ENCODE measurements at places on chromosomes 7 and 10.

DNA sequence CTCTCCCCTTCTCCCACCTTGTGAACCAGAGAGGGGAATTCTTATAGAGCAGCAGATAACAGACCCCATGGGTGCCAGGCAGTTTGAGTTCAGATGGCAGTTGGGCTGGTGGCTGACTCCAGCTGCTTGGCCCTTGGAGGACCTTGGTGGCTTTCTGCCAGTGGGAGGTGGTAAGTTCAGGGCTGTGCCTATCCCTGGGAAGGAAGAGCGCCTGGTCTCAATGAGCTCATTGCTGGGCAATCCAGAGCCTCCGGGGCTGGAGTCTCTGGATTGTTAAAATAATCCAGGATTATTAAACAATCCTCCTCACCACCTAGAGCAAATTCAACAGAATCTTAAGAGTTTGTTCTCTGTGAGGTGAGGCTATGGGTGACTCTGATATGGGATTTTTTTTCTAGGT lies 105.2 kb downstream of the FANK1 start:
- DNase-seq: no peak

DNA sequence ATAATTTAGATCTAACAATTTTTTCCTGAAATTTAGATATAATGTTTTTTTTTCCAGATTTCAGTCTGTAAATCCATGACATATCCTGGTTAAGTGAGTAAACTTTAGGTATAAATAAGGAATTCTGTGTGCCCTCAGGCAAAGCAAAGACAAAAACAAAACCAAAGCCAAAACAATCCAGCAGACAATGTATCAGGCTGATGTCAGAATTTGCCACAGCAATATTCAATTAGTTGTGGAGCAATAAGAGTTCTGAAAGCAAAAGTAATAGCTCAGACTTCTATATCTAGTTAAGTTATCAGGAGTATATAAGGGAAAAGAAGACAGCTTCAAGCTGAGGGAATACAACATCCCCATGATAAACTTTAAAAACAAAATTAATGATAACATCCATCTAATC lies 82.0 kb downstream of the MKX start:
- no peak for DNase-seq

GRCh38 chr10:103584216-103585010 lies 90.9 kb downstream of the NEURL1 start:
- DNase-seq: peak; percentile 68

- DNase-seq: no peak
These were observed 134.2 kb upstream of the TEX47 start for GRCh38 chr7:88929719-88930118.

DNA sequence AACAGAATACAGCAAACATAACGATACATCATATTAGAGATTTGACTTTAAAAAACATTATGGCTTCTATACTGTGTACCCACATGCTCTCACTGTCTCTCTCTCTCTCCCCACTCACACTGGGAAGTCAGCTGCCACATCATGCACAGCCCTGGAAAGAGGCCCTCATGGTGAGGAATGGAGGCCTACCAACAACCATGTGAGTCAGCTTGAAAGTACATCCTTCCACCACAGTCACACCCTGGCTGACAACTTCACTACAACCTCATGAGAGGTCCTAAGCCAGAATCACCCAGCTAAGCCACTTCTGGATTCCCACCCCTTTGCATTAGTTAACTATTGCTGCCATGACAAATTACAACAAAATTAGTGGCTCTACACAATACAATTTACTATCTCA lies 23.3 kb upstream of the GPR22 start:
- DNase-seq: no peak

DNA sequence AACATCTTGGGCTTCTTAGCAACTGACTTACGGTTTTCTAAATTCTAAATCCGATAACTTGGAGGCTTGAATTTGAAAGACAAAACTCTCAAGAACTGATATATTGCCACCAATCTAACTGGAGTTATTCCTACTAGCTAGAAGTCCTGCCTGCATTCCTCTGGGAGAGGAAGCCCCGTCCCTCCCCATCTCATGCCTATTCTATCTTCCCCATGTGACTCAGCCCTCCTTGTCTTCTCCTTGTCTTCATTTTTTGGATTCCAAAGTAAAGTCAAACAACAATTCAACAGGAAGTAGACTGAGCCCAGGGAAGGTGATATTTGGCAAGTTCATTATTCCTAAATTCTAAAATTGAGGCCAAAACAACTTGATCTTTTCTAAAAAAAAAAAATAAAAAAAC lies 587.7 kb downstream of the KCNMA1 start:
- DNase-seq: no peak

- DNase-seq: no peak
These were observed 91.3 kb upstream of the PRKG1 start for GRCh38 chr10:50982989-50983388.

GRCh38 chr7:81902536-81902935 lies 132.7 kb upstream of the HGF start:
- no peak for DNase-seq

GRCh38 chr10:123157210-123157609 lies 3.0 kb downstream of the BUB3 start:
- DNase-seq: no peak

DNA sequence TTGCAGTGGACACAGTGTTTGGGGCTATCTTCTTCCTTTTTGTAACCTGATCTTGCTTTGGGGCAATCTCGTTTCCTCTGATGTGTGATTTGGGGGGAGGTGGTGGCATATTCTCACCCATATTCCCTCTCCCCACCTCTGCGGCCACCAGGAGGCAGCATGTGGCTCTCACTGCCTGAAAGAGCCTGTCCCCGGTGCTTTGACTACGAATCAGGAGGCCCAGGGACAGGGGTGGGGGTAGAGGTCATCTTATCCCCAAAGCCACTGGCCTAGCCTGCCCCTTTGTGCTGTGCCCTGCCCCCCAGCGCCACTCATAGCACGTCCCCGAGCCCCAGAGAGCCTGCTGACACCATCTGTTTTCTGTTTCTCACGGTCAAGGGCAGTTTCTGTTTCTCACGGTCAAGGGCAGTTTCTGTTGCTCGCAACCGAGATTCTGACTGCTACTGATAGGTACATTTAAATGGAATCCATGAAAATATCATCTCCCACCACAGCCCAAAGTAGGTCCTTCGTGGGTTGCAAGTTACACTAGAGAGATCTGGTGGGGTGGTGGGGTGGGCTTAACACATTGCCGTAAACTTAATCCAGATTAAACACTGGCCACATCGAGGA lies 28.2 kb downstream of the PHYH start:
- peak; percentile 58 for DNase-seq

DNA sequence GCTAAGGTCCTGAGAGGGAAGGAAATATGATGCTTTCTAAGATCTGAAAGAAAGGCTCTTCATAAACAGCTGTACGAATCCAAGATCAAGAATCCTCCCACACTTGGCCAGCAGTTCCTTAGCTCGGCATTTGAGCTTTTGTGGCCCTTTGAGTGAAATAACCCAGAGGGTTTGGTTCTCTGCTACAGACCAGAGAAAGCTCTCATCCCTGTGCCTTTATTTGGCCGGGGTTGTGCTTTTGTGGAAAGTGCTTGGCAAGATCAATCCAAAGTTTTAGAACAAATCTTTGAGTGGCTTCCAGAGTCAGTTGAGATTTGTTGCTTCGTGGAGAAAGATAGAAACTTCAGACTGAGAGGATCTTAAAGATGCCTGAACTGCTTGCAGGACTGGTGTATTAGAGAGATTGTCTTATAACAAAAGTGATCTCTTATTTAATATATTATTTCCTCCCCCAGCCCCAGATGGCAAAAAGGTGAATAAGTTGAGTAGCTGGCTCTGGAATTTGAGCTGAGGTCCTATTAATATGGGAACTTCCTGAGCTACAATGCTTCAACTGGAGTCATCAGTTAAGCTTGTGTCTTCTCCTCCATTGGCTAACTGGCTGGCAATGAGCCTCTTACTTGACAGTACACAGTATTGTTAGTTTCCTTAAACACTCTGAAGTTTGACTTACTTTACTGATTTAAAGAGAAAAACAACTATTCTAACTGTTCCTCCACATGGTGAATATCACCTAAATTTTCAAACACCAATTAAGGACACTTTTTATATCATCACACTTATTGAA lies 687.3 kb downstream of the MAGI2 start:
- DNase-seq: no peak

GRCh38 chr7:50640779-50641178 lies 75.6 kb upstream of the DDC start:
- DNase-seq: no peak

- no peak for DNase-seq
These were observed 5.2 kb downstream of the ZNF655 start for GRCh38 chr7:99563650-99564049.

- DNase-seq: no peak
These were observed 32.3 kb upstream of the KCNMA1 start for GRCh38 chr10:77669892-77670291.

DNA sequence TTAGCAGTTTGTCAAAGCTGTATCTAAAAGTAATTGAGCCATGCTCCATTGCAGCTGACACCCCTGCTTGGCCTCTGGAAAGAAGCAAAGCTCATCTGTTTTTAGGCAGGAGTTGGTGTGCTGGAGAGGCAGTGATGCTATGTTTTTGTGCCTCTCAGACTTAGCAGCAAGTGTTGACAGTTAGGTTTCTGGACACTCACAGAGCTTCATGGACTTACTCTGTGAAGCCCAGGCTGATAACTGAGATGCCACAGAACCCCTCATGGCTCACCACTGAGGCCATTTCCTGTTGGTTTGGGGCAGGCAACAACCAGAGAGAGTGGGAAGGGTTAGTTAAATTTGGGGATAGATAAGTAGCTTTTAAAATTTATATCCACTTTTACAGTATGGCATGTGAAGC lies 59.8 kb downstream of the BTAF1 start:
- DNase-seq: no peak

DNA sequence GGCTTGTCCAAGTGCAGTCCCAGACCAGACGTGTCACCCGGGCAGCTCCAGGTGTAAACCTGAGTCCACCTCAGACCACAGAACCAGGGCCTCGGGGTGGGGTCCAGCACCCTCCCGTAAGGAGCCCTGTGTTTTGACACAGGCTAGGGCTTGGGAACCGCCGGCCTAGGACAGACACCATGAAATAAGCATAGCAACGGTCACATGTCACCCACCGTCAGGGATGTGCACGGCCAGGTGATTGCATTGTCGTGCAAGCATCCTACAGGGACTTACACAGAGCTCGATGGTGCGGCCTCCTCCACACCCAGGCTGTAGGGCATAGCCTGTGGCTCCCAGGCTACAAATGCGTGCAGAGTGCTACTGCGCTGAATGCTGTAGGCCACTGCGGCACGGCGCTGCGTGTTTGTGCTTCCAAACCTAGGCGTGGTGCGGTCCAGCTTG lies 10.6 kb downstream of the ZFAND2A start:
- DNase-seq: no peak

GRCh38 chr10:79067241-79068202 lies 1.2 kb upstream of the ZMIZ1 start:
- DNase-seq: peak; percentile 85

- no peak for DNase-seq
These were observed 129.8 kb downstream of the SEC23IP start for GRCh38 chr10:120022357-120022756.

DNA sequence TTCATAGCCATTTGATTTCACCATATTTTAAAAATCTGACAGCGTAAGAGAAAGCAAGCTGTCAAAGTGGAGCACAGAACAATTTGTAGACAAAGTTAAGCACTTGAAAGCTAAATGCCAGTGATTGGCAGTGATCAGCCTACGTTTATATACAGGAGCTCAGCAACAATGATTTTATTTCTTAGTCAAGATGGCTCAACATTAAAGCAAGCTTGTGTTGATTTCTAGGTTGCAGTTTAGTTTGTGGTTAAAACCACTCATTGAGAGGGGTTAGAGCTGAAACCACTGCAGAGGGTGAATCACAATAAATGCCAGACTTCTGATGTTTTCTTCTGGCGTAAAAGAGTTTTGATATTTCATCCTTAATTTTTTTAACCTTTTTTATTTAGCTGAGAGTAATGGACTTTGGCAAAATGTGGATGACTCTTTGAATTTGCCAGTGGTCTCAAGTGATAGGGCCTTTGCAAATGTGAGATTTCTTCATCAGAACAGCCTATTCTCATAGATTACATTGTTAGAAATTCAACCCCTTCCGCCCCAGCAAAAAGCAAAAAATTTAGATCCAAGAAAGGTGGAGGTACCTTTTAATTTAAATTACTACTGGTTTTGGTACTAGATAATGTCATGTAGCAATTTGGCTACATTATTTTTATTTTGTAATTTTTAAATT lies 73.8 kb downstream of the SHOC2 start:
- DNase-seq: no peak

DNA sequence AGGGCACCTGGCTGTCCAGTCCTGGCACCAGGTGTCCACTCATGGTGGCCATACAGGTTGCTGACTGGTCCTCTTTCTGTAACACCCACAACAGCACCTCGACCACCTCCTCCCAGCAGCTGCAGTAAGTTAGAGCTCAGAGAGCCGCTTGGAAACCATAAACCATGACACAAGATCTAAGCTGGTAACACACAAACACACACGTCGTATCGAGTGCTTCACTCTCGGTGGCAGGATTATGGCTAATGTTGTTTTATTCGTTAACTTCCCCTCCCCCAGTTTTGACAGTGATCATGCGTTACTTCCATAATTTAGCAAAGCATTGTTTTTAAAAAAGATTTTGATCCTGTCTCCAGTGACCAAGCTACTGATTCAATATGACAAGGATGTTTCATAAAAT lies 59.7 kb downstream of the CAMK2B start:
- no peak for DNase-seq

GRCh38 chr7:42085531-42085930 lies 151.5 kb downstream of the GLI3 start:
- DNase-seq: no peak

GRCh38 chr7:3134745-3135144 lies 91.1 kb upstream of the CARD11 start:
- DNase-seq: no peak

GRCh38 chr10:78474743-78475142 lies 441.1 kb downstream of the RPS24 start:
- no peak for DNase-seq

DNA sequence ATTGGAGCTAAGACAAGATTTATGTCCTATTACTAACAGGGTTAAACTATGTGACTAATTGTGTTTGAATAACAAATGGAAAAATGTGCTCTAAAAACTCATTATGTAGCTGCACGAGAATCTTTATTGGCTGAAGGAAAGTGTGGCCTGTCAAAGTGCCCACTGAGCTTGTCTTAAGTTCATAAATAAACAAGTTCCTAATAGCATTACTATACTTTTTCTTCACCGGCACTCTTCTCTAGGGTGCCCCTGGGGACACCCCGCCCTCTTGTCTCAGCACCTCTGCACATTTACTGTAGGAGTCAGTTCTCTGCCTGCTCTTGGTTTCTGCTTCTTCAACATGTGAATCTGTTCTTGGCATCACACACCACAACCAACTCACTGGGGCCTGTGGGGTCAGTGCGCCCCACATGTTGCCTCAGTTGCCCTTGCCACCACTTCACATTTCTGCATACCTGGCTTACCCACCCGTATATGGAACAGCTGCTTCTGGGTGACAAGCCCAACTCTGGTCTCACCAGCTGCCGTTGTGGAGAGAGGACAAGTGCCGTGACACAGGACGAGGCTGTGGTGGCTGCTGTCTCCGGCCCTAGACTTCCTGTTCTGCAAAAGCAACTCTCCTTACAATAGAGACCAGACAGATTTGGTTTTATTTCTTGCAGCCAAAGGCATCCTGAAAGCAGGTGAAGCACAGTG lies 96.3 kb upstream of the DDC start:
- no peak for DNase-seq

GRCh38 chr7:55690-56248 lies 136.6 kb upstream of the FAM20C start:
- DNase-seq: no peak

Data from activated CD4-positive, alpha-beta T cell treated with anti-CD3 and anti-CD28 coated beads, Interleukin-2, amount 50 U/mL, for 1 hour (primary cell).